ENCODE measurements at places on chromosomes 7 and 10. TPM values are rescaled to one million over a fixed set of nuclear protein-coding genes. Genes with fewer than 3 reads are reported as not detected.

Gene TSPAN15
- 87.4 TPM for total RNA-seq

Gene CNPY4
- total RNA-seq: 8.2 TPM

Gene MMD2
- total RNA-seq: not detected

Gene SPDYE18
- total RNA-seq: 0.44 TPM

Gene CPA5
- not detected for total RNA-seq

Gene PHYHIPL
- total RNA-seq: not detected

Gene PRKCQ
- 0.19 TPM for total RNA-seq

Gene MYL7
- total RNA-seq: not detected

Gene POU6F2
- total RNA-seq: not detected

Gene PARD3
- total RNA-seq: 39.4 TPM

Gene LRRC61
- total RNA-seq: 7.7 TPM

Gene IKZF5
- total RNA-seq: 13.0 TPM

Gene SLIT1
- total RNA-seq: 0.19 TPM

Gene C10orf62
- 0.94 TPM for total RNA-seq

Gene LRIT1
- not detected for total RNA-seq

Gene HMX3
- total RNA-seq: not detected

Gene ZFAND4
- total RNA-seq: 18.5 TPM

Gene GIMAP6
- 41.8 TPM for total RNA-seq

Gene ASZ1
- total RNA-seq: not detected

Gene CUZD1
- not detected for total RNA-seq

Gene ZNF727
- 3.5 TPM for total RNA-seq

Gene ZNF316
- 5.7 TPM for total RNA-seq

Gene CCL24
- total RNA-seq: not detected

Gene ZNF804B
- total RNA-seq: not detected

Gene SFRP5
- total RNA-seq: 1.5 TPM

Gene IRF5
- total RNA-seq: 20.9 TPM

Gene CREB5
- total RNA-seq: 16.3 TPM

Gene SLC16A9
- total RNA-seq: 0.22 TPM

Gene PTPN20
- total RNA-seq: 4.2 TPM

Gene ATP6V0A4
- total RNA-seq: not detected

Gene DPP6
- not detected for total RNA-seq

Gene PAPOLB
- total RNA-seq: 0.38 TPM

Gene ACBD7
- total RNA-seq: 0.75 TPM

Gene PRKAR2B
- total RNA-seq: 407 TPM

Gene TMUB1
- total RNA-seq: 37.3 TPM

Gene GRID2IP
- not detected for total RNA-seq

Gene FXYD4
- not detected for total RNA-seq

Gene HPSE2
- total RNA-seq: 3.2 TPM

Gene ENTPD1
- total RNA-seq: 21.8 TPM

Gene PON1
- not detected for total RNA-seq

Gene STAG3
- 0.94 TPM for total RNA-seq

Gene ANKRD22
- total RNA-seq: 0.44 TPM

Gene HYAL4
- total RNA-seq: not detected

Gene NXPH1
- not detected for total RNA-seq

Gene FGL2
- 38.1 TPM for total RNA-seq

Gene SLC18A3
- total RNA-seq: not detected

Gene NEUROD6
- total RNA-seq: not detected

Data from subcutaneous adipose tissue (tissue), 4 donors.